ENCODE measurements at places on chromosomes 3 and 15.
A peak's percentile ranks its signal among the peaks of the same experiment; 100 is the strongest.

- DNase-seq: no peak
Observed at GRCh38 chr3:96779810-96780209, 34.6 kb upstream of the EPHA6 start.

- DNase-seq: no peak
Observed at GRCh38 chr3:177106184-177106583, 91.1 kb downstream of the TBL1XR1 start.

- no peak for DNase-seq
Observed at GRCh38 chr15:66802025-66803001, 100.3 kb downstream of the SMAD6 start.

- DNase-seq: no peak
Observed at GRCh38 chr15:85545185-85545584, 164.8 kb downstream of the AKAP13 start.

- DNase-seq: no peak
Observed at GRCh38 chr3:197173620-197174019, 124.8 kb downstream of the DLG1 start.

DNA sequence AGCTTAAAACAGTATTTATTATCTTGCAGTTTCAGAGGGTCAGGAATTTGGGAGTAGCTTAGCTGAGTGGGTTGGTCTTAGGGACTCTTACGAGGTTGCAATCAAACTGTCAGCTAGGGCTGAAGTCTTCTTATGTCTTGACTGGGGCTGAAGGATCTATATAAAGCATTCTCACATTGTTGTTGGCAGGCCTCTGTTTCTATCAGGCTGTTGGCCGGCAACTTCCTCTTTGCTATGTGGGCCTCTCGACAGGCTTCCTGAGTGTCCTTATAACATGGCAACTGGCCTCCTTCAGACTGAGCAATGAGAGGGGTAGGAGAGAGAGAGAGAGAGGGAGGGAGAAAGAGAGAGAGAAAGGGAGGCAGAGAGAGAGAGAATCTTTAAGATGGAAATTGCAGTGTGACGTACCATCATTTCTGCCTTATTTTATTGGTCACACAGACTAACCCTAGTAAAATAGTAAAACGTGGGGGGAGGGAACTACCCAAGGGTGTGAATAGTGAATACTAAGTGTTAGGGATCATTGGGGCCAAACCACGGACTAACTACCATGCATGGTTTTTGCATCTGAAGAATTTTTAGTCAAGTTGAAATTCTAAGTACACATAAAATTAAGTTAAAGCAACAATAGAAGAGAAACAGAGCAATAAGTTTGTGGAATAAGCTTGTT is 16.1 kb downstream of the FGF7 start:
- no peak for DNase-seq

DNA sequence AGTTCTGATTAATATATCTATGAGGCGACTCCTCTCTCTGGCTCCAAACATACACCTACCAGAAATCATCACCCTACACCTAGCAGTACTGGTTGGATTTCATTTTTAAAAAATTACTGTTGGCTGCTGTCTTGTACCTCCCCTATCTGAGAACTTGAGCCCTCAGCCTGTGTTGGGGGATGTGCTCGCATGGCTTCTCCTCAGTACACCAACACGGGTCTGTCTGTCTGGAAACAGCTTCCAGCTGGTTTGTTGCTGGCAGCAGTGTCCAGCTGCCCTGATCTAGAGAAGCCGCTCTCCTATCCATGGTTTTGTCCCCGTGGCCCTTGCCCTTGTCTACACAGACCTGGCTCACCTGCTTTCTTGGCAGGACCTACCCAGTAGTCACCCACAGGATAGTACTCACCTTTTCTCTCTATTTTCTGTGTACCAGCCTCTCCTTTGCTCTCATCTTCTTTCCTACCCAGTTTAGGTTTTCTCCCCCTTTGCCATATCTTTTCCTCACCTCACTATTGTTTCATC is 43.2 kb upstream of the NEDD4 start:
- DNase-seq: no peak

GRCh38 chr3:88267847-88268246 is 118.1 kb downstream of the C3orf38 start:
- no peak for DNase-seq

GRCh38 chr15:57738734-57739237 is 32.3 kb downstream of the POLR2M start:
- no peak for DNase-seq

- DNase-seq: no peak
Observed at GRCh38 chr3:65635657-65636056, 403.1 kb downstream of the MAGI1 start.

DNA sequence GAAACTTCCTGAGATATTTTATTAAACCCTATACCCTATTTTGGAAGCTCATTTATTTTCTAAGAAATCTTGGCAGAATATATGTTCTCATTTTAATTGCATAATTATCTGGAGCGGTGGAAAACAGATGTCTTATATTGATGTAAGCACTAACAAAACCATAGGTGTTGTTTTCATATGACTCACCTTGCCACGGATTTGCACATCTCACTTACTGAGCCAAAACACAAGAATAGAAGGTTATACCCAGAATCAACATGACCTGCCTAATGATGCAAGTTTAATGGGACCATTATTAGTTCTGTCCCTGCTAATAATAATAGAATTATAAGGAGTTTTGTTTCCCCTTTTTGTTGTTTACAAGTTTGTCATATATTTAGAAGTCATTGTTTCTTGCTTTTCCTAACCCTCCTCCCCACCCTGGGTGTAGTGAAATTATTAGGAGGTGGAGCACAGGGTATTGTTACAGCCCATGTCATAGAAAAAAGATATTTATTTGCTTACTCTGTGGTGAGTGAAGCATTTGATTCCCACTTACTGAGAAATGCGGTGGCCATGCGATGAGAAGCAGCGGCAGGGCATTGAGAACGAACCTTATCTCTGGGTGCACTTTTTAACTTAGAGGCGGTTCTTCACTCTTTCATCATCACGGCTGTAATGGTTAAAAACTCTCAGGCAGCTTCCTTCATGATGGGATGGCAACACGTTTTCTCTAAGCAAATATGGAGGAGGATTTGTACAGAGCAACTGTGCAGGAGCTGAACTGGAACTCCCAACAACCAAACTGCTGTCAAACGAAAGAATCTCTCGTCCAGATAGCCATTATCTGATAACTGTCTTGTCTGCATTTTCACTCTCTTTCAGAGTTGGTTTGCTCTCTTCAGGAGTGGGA is 521 bp downstream of the IL5RA start:
- no peak for DNase-seq

GRCh38 chr3:148998715-148999423 is 7.5 kb downstream of the GYG1 start:
- DNase-seq: no peak

- no peak for DNase-seq
Observed at GRCh38 chr3:143090486-143090885, 29.1 kb upstream of the CHST2 start.

DNA sequence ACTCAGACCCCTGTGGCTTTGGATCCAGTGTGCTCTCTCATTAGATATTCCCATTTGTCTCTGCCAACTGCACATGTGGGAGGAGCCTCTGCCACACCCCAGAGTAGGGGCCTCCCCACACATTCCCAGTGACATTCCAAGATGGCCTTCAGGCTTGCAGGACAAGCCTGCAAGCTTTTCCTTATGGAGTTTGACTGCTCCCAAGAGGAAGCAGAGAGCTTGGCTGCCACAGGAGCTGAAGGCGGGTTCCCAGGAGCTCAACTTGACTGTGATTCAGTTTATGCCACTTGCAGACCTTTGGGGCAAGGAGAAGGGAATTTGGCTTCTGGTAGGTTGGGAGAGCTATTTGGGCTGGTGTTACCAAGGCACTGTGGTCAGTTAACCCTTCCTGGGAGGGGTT is 22.5 kb upstream of the EPHB1 start:
- no peak for DNase-seq

- DNase-seq: no peak
Observed at GRCh38 chr15:67807141-67807540, 18.2 kb upstream of the SKOR1 start.

DNA sequence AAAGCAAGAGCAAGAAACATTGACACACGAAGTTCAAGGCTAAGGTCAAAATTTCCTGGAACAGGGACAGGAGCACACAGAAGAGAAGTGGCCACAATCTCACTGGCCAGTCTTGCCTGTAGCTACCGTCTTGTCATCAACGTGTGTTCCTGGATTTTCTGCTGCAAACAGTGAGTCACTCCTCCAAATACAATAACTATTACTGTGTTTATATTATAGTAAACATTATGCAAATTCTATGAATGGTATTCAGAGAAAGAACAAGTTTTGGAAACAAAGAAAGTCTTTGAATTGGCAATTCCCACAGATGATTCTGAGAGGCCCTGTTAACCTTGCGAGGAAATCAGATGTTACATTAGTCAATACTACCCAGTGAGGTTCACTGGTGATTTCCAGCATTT is 220.5 kb downstream of the FAM43A start:
- DNase-seq: no peak

GRCh38 chr3:39541917-39542329 is 74.4 kb downstream of the MOBP start:
- peak; percentile 32 for DNase-seq

- DNase-seq: no peak
Observed at GRCh38 chr15:66502491-66502890, 2.2 kb downstream of the RPL4 start.

DNA sequence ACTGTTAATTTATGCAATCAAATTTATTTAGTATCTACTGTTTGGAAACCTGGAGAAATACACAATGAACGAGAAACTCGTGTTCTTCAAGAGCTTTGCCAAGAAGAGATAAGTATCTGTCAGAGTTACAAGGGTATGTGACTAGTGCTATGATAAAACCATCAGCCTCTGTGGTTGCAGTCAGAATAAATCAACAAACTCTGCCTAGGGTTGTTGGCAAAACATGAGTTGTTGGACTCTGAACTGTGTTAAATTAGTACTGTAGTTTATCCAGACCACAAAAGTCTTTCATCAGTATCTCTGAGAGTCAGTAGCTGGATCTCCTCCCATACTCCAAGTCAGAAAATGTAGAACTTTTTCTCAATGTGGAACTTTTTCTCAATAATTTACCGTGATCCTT is 918.4 kb downstream of the NAALADL2 start:
- DNase-seq: no peak

DNA sequence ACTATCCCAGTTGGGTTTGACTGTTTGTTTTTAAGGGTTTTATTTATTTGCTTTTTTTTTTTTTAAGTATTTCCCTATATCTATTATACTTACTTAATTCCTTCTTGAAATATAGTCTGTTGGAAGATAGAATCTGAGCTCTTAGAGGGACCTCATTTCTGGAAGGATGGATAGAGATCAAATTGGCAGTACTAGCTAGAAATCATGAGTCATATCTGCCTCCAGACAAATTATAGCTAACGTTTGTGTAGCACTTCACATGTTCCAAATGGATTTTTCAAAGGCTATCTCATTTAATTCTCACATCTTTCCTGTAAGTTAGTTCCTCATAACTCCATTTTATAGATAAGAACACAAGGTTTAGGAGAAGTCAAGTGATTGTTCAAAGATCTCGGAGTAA is 384.7 kb downstream of the ZIC1 start:
- no peak for DNase-seq

DNA sequence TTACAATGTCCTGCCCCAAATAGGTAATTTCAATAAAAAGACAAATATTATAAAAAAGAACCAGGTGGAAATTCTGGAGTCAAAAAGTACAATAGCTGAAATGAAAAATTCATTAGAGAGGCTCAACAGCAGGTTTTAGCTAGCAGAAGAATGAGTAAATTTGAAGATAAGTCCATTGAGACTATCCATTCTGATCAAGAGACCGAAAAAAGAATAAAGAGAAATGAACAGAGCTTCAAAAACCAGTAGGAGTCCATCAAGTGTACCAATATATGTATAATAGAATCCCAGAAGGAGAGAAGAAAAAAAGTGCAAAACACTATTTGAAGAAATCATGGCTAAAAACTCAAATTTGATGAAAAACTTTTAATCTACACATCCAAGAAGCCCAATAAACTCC is 60.5 kb upstream of the POMGNT2 start:
- no peak for DNase-seq
